ENCODE measurements at places on chromosomes 3 and 15. TPM values are rescaled to one million over a fixed set of nuclear protein-coding genes. Genes with fewer than 3 reads are reported as not detected.

ZNF662 gene
- polyA plus RNA-seq, result 0.57 TPM

- no peak for DNase-seq
- H3K27ac ChIP-seq, result no peak overlapping the region
- H3K27me3 ChIP-seq, result no peaks in the 10 kb centered on the region
- H3K4me3 ChIP-seq, result no peak overlapping the region
Measured at GRCh38 chr3:195451373-195452015, 8.7 kb upstream of the ACAP2 start.

GRCh38 chr15:33737687-33738601 is 230.4 kb upstream of the CHRM5 start:
- no peak overlapping the region for H3K4me3 ChIP-seq
- H3K36me3 ChIP-seq, result no peaks in the 10 kb centered on the region
- H3K27ac ChIP-seq, result no peak overlapping the region
- H3K4me1 ChIP-seq, result no peaks in the 10 kb centered on the region

DNA sequence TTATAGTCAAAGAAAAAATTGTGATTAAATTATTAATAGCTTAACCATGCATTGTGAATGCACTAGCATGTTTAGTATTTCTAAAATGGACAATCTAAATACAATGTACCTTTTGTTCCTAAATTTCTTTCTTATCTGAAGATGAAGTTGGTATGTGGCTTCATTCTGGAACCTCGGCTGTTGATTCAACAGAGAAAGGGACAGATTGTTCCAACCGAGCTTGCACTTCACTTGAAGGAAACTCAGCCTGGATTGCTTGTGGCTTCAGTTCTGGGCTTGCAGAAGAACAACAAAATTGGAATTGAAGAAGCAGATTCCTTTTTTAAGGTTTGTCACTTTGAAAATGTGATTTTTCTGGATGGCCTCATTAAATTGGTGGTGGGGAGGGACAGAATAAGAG is 32.6 kb downstream of the HPS3 start:
- DNase-seq, result no peak
- no peak overlapping the region for H3K27ac ChIP-seq
- H3K36me3 ChIP-seq, result peaks cover 3% of the 10 kb centered on the region
- H3K4me1 ChIP-seq, result no peaks in the 10 kb centered on the region

DNA sequence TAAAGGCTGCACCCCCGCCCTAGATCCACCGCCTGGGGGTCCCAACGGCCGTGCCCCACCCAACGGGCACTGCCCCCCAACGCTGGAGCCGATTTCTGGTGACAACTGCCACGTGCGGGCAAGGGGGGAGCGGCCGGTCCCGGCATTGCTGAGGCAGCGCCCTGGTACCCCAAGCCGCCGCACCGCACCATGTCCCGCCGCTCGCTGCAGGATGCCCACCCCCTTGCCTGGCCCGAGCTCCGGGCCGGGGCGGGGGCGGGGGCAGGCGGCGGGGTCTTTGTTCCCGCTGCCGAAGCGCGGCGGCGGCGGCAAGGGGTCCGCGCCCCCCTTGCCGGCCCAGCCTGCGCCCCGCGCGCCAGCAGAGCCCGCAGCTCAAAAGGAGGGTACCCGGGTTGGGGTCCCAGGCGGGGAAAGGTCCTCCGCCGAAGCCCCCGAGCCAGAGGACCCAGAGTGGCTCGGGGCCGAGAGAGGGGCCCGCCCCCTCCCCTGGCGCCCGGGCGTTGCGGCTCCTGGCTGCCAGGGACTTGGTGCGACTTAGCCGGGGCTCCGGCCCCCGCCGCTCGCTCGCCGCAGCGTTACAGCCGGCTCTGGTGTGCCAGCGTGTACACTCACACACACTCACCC is 678 bp downstream of the SEMA7A start:
- H3K36me3 ChIP-seq, result no peaks in the 10 kb centered on the region
- no peak for DNase-seq
- H3K27me3 ChIP-seq, result no peaks in the 10 kb centered on the region
- H3K4me3 ChIP-seq, result peak overlapping the region; percentile 77
- peaks cover 30% of the 10 kb centered on the region for H3K4me1 ChIP-seq

AP3B2 gene
- 0.31 TPM for polyA plus RNA-seq

- no peaks in the 10 kb centered on the region for H3K27me3 ChIP-seq
- H3K4me3 ChIP-seq, result peak overlapping the region; percentile 69
- no peak for DNase-seq
- H3K36me3 ChIP-seq, result peaks cover 5% of the 10 kb centered on the region
- peaks cover 12% of the 10 kb centered on the region for H3K4me1 ChIP-seq
Measured at GRCh38 chr15:43132830-43133429, 456 bp upstream of the TMEM62 start.

DNA sequence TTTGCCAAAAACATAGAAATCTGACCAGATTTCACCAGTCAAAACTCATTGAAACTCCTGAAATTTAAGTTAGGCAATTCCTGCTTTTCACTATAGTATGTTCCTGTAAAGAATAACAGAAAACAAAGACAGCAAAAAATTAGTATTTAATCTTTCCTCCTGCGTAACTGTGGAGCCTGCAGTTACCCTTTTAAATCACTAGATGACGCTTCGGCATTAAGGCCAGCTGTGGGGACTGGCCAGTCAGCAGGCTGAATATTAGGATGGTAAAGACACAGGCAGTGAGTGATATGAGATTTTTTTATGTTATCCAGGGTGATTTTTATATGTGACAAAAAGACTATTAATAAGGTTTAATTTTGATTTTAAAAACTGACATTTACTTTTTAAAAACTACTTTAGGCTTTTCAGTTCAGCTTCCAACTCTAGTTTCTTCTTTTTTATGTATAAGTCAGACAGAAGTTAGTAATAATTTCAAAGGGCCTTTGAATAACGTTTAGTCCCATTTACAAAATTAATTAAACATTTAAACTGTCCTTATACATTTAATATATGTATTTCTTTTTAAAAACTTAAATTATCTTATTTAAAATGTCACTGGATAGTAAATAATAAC is 165.1 kb downstream of the PPM1L start:
- no peaks in the 10 kb centered on the region for H3K36me3 ChIP-seq
- no peak for DNase-seq
- no peak overlapping the region for H3K4me3 ChIP-seq

GRCh38 chr3:17771177-17772017 is 29.0 kb upstream of the TBC1D5 start:
- no peaks in the 10 kb centered on the region for H3K36me3 ChIP-seq
- no peaks in the 10 kb centered on the region for H3K27me3 ChIP-seq
- no peak for DNase-seq

KLHL6 gene
- polyA plus RNA-seq, result 0.12 TPM

GRCh38 chr3:136883967-136884720 is 22.1 kb downstream of the NCK1 start:
- H3K4me1 ChIP-seq, result no peaks in the 10 kb centered on the region
- no peaks in the 10 kb centered on the region for H3K27me3 ChIP-seq
- H3K36me3 ChIP-seq, result no peaks in the 10 kb centered on the region
- DNase-seq, result no peak

GRCh38 chr15:70327328-70327855 is 229.7 kb upstream of the TLE3 start:
- no peak for DNase-seq
- no peaks in the 10 kb centered on the region for H3K27me3 ChIP-seq
- H3K4me1 ChIP-seq, result peaks cover 8% of the 10 kb centered on the region
- no peaks in the 10 kb centered on the region for H3K36me3 ChIP-seq
- H3K27ac ChIP-seq, result no peak overlapping the region
- H3K4me3 ChIP-seq, result no peak overlapping the region

TNNC1 gene
- polyA plus RNA-seq, result 0.35 TPM

DNA sequence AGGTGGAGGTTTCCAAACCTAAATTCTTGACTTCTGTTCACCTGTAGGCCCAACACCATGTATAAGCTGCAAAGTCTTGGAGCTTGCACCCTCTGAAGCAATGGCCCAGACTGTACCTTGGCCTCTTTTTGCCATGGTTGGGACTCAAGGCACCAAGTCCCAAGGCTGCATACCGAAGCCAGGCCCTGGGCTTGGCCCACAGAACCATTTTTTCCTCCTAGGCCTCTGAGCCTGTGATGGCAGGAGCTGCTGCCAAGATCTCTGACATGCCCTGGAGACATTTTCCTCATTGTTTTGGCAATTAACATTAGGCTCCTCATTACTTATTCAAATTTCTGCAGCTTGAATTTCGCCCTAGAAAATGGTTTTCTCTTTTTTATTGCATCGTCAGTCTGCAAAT is 297.9 kb downstream of the OXSM start:
- no peaks in the 10 kb centered on the region for H3K4me1 ChIP-seq
- H3K27ac ChIP-seq, result no peak overlapping the region
- no peak for DNase-seq
- no peak overlapping the region for H3K4me3 ChIP-seq
- H3K27me3 ChIP-seq, result no peaks in the 10 kb centered on the region

DNA sequence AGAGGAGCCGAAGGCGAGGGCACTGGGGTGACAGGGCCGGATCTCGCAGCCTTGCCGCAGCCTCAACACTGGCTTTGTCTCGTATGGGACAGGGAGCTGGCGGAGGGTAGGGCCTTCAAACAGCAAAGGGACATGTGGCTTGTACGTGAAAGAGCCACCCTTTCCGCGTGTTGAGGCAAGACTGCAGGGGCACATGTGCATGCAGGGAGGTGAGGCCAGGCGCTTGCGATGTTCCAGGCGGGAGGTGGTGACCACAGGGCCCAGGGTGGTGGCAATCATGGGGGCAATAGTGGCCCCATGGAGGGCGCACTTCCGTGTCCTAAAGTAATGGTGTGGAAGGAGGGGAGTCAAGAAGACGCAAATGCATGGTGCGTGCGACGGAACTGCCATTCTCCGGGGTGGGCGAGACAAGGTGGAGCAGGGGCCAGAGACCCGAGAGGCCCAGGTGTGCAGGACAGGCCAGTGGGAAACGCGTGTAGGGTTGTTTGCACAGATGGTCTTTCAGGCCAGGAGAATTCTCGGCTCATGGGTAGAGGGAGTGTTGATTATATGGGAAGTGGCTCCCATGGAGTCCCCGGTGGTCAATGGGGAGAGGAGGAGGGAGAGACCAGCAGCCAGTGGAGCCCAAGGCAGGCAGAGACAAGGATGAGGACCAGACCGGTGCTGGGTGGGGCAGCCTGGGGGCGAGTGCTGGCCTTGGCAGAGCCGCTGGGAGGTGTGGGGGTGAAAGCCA is 45.8 kb upstream of the PCSK6 start:
- no peaks in the 10 kb centered on the region for H3K36me3 ChIP-seq
- DNase-seq, result no peak
- H3K27ac ChIP-seq, result no peak overlapping the region
- H3K4me3 ChIP-seq, result no peak overlapping the region
- H3K4me1 ChIP-seq, result no peaks in the 10 kb centered on the region

GRCh38 chr15:38563723-38564519 is 693 bp downstream of the RASGRP1 start:
- DNase-seq, result no peak
- H3K27me3 ChIP-seq, result peaks cover 38% of the 10 kb centered on the region
- no peaks in the 10 kb centered on the region for H3K36me3 ChIP-seq
- H3K4me1 ChIP-seq, result no peaks in the 10 kb centered on the region
- H3K27ac ChIP-seq, result no peak overlapping the region

- H3K27me3 ChIP-seq, result no peaks in the 10 kb centered on the region
- no peaks in the 10 kb centered on the region for H3K4me1 ChIP-seq
- no peak for DNase-seq
- no peaks in the 10 kb centered on the region for H3K36me3 ChIP-seq
- no peak overlapping the region for H3K27ac ChIP-seq
Measured at GRCh38 chr15:81166636-81167305, 29.9 kb upstream of the IL16 start.

PLA2G4E gene
- 1.1 TPM for polyA plus RNA-seq

DNA sequence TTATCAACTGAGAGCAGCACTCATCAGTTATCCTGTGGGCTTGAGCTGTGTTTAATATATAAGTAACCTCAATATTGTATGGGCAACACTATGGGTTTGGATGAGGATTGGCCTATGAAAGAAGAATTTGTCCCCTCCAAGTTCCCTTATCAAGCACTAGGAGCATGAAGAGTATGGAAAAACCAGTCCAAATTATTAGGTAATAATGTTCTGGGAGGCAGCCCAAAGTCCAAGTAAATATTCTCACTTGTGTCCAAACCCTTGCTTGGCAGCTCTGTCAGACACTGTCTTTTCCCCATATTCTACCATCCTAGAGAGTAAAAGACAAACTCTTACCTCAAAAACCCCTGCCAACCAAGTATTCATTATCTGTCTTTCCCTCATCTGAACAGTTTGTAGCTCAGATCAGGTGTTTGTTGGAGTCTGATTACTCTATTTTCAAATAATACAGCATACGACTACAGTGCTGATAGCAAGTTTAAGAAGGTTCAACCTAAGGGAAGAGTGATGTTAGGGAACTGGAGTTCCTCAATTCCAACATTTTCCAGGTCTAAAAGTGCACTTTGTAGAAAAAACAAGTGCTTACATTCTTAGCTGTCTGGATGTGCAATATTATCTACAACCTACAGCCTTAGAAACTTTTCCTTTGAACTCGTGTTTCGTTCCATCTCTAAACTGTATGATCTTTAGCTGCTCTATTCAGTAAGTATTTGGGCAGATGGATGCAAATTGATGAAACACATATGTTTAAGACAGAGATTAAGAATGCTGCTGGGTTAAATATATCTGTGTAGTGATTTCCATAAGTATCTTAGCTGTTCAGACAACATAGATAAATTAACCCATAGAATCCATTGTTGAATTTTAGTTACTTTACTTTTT is 89.7 kb upstream of the PHLDB2 start:
- DNase-seq, result no peak
- H3K4me3 ChIP-seq, result no peak overlapping the region
- H3K27me3 ChIP-seq, result no peaks in the 10 kb centered on the region

DNA sequence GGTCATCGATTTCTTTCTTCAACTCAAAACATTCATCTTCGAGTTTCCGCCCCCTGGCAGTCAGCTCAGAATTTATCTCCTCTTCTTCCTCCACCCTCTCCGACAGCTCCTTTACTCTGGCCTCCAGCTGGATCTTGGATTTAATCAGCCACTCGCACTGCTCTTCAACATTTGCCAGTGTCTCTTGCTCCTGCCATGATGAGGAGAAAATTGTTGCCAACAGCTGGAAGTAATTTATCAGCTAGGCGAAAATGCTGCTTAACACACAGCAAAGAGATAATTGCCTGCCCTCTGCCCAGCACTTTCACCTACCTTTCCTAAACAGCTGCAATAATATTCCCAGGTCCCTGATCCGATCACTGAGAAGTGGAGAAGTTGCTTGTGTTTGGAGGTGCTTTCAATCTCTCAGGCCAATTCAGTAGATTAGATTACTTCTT is 69.3 kb downstream of the MYH15 start:
- no peak overlapping the region for H3K4me3 ChIP-seq
- H3K27ac ChIP-seq, result no peak overlapping the region
- no peaks in the 10 kb centered on the region for H3K27me3 ChIP-seq
- DNase-seq, result no peak
- H3K4me1 ChIP-seq, result no peaks in the 10 kb centered on the region
- H3K36me3 ChIP-seq, result no peaks in the 10 kb centered on the region

DNA sequence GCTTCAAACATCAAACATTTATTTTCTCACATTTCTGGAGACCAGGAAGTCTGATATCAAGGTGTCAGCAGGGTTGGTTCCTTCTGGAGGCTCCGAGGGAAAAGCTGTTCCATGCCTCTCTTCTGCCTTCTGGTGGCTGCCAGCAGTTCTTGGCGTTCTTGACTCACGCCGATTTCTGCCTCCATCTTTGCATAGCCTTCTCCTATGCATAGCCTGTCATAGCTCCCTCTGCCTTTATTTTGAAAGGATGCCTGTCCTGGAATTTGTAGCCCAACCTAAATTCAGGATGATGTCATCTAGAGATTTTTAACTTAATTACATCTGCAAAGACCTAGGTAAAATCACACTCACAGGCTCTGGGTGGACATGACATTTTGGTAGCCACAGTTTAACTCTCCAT is 70.4 kb downstream of the RGMA start:
- H3K4me3 ChIP-seq, result no peak overlapping the region
- DNase-seq, result no peak
- no peak overlapping the region for H3K27ac ChIP-seq
- peaks cover 51% of the 10 kb centered on the region for H3K36me3 ChIP-seq
- no peaks in the 10 kb centered on the region for H3K4me1 ChIP-seq
- H3K27me3 ChIP-seq, result no peaks in the 10 kb centered on the region
